ENCODE measurements at places on chromosomes 11 and 22.

DNA sequence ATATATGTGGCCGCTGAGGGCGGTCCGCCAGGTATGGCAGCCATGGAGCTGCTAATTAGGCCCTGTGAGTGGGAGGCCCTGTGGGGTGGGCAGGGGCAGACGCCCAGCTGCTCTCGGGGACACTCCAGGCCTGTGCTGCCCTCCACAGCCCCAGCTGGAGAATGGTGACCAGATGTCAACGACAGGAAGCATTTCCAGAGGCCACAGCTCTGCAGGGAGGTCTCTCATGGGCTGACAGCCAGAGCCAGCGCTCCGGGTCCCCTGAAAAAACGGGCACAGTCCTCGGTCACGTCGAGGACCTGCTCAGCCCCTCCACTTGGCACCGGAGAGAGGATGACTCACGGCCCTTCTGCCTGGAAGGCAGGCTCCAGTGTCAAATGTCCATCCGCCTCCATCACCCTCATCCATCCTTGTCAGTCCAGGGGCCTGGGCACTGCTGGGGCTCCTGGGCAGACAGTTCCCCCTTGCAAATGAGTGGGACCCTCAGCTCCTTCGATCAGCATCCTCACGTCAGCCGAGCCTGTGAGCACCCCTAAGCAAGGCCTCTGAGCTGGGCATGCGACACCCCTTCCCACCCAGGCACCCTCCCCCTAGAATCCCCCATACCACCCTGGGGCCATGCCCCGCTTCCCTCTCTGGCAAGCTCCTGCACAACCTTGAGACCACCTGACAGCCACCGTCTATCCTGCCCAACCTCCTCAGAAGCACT lies 1.9 kb downstream of the BID start:
- DNase-seq = no peak

GRCh38 chr11:117579161-117579560 lies 217.9 kb downstream of the DSCAML1 start:
- DNase-seq = no peak

- no peak for DNase-seq
These were observed 63.7 kb downstream of the HIRA start for GRCh38 chr22:19367763-19368367.

- no peak for DNase-seq
These were observed 59.4 kb upstream of the HMGXB4 start for GRCh38 chr22:35197886-35198285.

DNA sequence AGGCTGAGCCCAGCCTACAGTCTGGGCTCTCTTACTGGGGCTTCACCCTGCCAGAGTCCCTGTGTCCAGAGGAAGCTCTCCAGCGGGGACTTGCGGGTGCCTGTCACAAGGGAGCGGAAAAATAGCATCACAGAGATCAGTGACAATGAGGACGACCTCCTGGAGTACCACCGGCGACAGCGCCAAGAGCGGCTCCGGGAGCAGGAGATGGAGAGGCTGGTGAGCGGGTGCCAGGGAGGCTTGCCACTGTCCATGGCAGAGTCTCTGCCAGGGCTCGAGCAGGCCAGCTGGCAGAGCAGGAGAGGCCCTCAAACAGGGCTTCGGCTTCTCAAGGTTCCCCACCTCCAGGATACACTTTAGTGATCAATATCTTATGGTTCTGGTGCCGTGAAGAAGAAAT lies 21.0 kb downstream of the PHLDB1 start:
- no peak for DNase-seq

DNA sequence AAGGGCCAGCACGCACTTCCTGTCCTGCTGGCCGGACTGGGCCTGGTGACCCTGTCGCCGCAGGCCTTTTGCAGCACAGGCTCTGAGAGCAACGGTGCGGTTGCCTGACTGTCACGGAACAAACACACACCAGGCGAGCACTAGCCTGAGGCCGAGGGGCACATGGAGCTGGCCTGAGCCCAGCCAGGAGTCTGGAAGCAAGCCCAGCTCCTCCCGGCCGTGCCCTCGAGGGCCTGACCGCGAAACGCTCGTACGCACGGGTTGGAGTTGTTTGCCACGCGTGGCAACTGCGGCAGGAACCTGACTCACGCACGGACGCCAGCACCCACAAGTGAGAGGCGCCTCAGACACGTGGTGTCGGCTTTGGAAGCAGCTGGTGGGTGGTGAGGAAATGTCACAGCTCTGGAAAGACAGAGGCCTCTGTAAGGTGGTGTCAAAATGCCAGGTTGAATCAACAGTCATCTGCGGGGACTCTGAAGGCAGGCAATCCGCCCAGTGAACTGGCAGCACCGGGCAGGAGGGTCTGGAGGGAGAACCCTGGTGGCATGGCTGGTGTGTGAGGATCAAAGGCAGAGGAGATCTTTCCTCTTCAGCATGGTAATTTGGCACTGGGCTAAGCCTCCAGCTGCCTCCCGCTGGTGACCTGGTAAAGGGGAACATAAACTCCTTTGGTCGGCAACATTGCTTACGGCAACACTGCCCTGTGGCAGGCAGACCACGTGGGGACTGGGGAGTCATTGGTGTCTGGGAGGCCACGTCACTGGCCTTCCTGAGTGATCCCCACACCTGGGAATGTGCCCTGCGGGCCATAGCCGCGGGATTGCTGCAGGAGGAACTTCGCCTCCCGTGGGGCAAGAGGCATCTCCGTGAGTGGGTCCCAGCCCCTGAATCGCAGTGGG lies 15.3 kb upstream of the IL17REL start:
- peak; percentile 6 for DNase-seq

DNA sequence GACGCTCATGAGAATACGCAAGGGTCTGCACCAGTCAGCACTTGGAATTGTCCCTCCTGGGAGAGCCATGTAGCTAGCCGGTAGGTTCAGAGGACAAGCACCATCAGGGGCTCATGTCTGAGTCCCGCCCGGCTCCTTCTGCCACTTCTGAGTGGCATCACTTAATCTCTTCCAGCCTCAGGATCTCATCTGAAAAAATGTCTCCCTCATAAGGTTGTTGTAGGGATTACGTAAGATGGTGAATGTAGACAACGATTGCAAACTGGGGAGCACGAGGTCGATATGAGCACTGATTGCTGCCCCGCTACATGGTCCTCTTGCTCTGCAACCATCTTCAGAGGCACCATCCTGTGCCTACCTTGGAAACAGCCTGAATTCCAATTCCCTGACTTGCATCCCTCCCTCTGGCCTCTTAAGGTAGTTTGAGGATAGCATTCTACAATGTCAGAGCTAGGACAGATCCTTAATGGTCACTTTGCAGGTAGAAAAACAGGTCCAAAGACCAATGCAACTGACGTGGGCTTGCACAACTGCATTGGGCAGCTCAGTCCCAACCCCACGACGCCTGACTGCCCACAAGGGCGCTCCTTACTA lies 115.8 kb upstream of the TMEM45B start:
- DNase-seq = no peak

DNA sequence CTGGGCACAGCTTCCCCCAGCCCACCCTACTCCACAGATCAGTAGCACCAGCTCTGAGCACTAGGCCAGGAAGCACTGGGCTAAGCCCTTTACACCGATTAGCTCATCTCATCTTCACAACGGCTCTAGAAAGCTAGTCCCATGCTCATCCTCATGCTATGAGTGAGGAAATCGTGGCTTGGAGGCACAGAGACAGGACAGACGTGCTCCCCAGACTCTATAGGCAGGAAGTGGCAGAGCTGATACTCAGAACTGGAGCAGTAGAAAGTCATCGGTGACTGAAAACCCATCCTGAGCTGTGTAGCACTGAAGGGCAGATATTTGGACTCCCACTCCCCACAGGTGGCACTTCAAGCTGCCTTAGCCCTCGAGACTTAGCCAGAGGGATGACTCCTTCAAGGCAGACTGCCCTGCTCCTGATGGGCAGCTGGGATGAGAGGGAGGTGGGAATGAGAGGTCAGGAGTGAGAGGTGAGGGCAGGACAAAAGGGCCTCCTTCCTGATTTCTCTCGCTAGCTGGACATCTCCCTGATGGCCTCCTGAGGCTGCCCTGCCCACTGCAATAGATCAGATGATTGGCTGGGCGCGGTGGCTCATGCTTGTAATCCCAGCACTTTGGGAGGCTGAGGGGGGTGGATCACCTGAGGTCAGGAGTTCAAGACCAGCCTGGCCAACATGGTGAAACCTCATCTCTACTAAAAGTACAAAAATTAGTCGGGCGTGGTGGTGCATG lies 9.7 kb downstream of the CD5 start:
- DNase-seq = no peak

GRCh38 chr11:2205981-2206690 lies 34.5 kb upstream of the TH start:
- DNase-seq = no peak

- DNase-seq = no peak
These were observed 18.1 kb downstream of the MAML2 start for GRCh38 chr11:96324912-96325311.

DNA sequence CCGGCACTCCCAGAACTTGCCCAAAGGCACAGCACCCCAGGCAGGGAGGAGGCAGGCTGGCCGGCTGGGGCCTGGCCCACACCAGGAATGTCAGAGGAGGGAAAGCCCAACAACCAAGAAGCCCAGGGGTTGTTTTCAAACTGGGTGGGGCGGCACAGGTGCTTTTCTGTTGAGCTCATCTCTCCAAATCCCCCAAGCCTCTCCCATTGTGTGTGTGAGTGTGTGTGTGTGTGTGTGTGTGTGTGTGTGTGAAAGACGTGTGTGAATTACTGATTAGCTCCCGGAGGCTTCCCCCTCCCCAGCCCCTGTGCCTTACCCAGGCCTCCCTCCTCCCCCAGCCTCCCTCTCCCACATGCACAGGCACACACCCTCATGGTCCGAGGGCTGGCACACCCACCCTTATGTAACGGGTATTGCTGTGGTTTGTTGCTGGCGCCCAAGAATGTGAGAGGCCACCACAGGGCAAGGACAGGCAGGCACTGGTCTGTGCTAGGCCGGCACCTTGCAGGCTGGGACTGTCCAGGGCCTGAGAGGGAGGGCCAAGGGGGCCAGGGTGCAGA lies 15.9 kb downstream of the TRIM29 start:
- no peak for DNase-seq

DNA sequence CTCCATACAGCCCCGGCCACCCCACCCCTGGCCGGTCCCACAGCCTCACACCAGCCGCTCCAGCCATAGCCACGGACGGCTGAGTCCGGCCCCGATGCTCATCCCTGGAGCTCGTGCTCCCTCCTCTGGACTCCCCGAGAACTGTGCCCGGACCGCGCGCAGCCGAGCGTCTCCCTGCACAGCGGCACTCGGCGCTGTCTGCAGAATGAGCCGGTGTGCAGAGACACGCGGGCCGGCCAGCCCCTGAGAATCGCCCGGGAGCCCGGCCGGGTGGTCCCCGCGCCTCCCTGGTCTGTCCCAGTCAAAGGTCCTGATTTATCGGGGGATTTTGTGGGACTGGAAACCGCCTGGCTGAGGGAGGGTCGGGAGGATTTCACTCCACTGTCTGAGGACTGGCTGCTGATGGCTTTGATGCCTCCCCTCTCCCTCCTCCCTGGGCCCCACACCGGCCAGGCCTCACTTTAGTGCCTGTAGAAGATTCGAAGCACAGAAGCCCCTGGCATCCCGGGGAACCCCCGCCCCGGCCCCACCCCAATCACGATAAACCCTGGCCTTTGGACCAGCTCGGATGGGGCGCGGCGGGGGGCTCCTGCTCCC lies 102.7 kb downstream of the BRD1 start:
- DNase-seq = peak; percentile 76

DNA sequence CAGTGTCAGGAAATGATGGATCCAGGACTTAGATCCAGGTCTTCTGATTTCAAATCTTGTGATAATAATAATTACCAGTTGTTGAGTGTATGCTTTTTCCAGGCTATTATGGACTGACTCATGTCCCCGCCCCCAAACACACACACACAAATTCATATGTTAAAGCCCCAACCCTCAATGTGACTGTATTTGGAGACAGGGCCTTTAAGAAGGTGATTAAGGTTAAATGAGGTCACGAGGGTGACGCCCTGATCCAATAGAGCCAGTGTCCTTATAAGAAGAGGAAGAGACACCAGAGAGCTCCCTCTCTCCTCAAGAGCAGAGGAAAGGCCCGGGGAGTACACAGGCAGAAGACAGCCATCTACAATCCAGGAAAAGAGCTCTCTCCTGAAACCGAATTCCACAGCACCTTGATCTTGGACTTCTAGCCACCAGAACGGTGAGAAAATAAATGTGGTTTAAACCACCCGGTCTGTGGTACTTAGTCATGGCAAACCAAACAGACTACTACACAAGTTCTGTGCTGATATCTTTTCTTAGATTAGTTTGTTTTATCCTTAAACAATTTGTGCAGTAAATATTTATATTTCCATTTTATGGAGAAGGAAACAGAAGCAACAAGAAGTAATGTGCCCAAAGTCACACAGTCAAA lies 8.2 kb downstream of the TMPRSS5 start:
- DNase-seq = peak; percentile 59

DNA sequence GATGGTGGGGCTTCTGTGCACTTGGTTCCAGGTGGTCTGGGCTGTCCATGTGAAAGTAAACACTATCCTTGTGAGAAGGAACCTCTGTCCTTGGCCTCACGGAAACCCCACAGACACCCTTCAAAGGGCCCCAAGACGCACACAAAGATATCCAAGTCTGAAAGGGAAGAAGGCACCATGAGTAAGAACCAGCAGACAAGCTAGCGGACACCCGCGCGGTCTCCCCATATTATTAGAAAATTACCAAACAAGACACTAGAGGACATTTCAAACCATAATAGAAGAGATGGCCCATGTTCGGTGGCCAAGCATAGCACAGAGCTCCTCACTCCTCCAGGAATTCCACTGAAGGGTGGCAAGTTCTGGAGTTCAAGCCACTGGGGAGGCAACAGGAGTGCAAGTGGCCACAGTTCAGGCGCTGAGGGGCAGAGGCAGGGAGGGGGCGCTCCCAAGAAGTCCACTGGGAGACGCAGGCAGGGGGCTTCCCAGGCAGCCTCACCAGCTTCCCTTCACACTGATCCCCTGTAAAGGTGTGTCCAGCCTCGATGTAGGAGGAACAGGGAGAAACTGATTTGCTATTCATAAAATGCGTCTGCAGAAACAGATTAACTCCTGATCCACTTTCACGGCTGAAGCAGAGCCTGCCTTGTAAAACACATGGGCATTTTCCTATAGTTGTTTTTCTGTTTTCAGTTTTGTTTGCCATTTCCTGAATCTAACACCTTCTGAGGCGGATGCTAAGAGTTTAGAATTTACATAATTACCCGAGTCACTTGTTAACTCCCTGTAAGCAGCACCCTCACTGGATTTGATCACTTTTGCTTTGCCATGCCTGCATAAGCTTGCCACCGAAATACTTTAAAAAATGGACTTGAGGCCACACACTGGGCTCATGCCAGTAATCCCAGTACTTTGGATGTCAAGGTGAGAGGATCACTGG lies 9.1 kb upstream of the PPARA start:
- DNase-seq = no peak

- no peak for DNase-seq
These were observed 41.7 kb downstream of the IGF2 start for GRCh38 chr11:2097356-2097997.

DNA sequence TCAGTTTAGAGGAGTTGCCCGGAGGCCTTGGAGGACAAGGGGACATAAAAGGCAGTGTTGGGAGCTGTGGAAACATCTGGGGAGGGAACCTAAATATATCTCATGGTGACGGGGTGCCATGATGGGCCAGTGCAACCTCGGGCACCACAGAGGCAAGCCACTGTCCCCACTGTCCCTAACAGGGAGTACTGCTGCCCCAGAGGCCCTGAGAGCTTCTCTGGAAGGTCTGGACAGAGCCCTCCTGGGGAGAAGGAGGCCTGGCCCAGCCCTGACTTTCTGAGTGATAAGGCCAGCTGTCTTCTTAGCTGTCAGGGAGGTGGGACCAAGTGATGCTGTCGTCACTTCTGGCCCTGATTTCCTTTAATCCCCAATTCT lies 5.5 kb upstream of the P2RY6 start:
- DNase-seq = no peak
